ENCODE measurements at places on chromosomes 1 and 21. TPM values are rescaled to one million over a fixed set of nuclear protein-coding genes. Genes with fewer than 3 reads are reported as not detected.

DNA sequence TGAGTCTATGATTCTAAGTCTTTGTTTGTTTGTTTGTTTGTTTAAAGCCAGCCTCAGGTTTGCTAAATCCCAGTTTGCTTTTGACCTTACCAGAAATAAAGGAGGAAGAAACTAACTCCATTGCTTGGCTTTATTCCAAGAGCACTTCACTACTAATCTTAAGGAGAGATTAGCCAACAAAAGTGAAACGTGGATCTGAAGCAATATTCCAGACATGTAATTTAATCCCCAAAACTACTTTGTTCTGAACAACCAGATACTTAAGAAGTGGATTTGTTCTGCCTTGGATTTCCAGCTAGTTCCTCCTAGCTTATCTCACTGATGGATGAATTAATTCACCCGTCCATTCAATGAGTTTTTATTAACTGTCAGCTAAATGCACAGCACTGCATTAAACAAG lies 15.9 kb upstream of the CEP350 start:
- no peak for DNase-seq

The RGS5 gene
- total RNA-seq = 4.0 TPM

DNA sequence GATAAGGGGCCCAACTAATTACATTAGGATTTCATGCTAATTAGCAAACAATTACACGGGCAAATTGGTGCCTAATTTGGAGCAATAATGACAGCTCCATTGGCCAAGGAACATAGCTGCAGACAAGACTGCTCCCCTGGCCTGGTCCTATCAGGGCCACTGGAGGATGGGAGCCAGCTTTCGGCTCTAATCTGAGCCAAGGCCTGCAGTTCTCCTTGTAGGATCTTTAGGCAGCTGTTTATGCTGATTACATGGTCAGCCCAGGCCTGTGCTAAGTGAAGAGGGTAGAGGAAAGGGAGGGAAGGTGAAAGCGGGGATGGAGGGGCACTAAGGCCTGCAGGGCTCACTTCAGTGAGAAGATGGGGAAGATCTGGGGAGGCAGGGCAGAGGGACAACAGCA lies 12.4 kb upstream of the ADGRB2 start:
- DNase-seq = no peak

GRCh38 chr21:46211786-46212720 lies 16.5 kb downstream of the LSS start:
- no peak for DNase-seq

GRCh38 chr1:54008876-54009275 lies 9.1 kb downstream of the LDLRAD1 start:
- DNase-seq = no peak
